ENCODE measurements at places on chromosomes 4 and X.

GRCh38 chr4:134762053-134762452, 560.5 kb upstream of the PABPC4L start:
- DNase-seq, result no peak

- peak; percentile 38 for DNase-seq
These were observed 82.2 kb downstream of the FNIP2 start for GRCh38 chr4:158850800-158851644.

- no peak for DNase-seq
These were observed 203.9 kb downstream of the TECRL start for GRCh38 chr4:64205376-64205775.

DNA sequence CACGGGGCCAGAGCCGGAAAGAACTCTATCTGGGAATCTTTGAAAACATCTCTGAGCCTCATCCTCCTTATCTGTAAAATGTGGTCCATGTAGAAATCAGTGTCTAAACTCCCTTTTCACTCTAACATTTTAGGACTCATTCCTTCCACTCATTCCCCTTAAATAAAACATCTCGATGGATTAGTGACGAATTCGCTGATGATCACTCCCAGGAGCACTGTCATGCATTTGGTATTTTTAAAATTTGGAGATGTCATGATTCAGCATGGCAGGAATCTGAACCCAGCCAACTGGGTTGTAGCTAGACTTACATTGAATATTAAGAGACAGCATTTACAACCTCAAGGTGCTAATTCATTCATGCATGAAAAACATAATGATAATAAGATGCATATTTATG, 88.1 kb downstream of the SPANXN3 start:
- no peak for DNase-seq

DNA sequence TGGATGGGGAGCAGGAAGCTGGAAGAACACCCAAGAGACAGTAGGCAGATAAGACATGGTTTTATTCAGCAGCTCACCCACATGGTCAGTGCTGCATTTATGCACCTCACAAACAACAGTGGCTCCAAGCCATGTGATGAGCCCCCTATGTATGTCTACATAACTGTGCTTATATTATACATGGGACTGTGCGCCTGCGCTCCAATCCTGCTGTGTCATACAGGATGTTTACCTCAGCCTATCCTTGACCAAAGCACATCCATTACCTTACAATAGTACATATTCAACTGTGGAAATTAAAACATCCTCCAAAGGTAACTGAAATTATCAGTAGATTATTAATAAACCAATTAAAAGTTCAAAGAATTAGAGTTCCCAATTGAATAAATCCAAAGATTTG, 44.1 kb upstream of the SGMS2 start:
- DNase-seq, result no peak

GRCh38 chr4:4506961-4507360, 34.9 kb downstream of the STX18 start:
- DNase-seq, result no peak

- no peak for DNase-seq
These were observed 54.7 kb downstream of the CD38 start for GRCh38 chr4:15832523-15833451.

- no peak for DNase-seq
These were observed 25.5 kb downstream of the SMIM14 start for GRCh38 chr4:39613093-39613656.

DNA sequence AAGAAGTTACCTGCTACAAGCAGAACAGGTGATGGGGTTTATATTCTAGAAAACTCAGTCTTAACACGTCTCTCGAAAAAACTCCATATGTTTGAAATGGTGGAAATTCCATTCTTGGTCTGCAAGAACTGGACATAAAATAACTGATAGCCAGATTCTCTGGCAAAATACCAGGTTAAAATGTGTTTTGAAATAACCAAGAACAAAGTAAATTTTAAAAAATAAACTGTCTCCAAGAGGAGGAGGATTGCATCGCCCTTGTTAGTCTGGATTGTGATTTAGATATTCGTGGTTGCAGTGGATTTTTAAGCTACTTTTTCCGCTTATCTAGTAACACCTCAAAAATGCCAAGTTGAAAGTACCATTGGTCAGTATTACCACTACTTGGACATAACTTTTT, 40.8 kb downstream of the CENPU start:
- DNase-seq, result no peak
